ENCODE measurements at places on chromosomes 4 and X. TPM values are rescaled to one million over a fixed set of nuclear protein-coding genes. Genes with fewer than 3 reads are reported as not detected.

GRCh38 chr4:119898211-119898610, 168.4 kb downstream of the MAD2L1 start:
- DNase-seq: no peak

GRCh38 chr4:155544547-155544946, 122.1 kb upstream of the GUCY1A1 start:
- no peak for DNase-seq

CLDN2 gene
- not detected for total RNA-seq

GRCh38 chrX:13467243-13467642, 102.2 kb upstream of the EGFL6 start:
- no peak for DNase-seq

EDA2R gene
- 1.4 TPM for total RNA-seq

GLUD2 gene
- 1.5 TPM for total RNA-seq

TMEM129 gene
- total RNA-seq: 26.3 TPM

GRCh38 chr4:88854481-88854880, 156.9 kb upstream of the NAP1L5 start:
- no peak for DNase-seq

PCSK1N gene
- not detected for total RNA-seq

DNA sequence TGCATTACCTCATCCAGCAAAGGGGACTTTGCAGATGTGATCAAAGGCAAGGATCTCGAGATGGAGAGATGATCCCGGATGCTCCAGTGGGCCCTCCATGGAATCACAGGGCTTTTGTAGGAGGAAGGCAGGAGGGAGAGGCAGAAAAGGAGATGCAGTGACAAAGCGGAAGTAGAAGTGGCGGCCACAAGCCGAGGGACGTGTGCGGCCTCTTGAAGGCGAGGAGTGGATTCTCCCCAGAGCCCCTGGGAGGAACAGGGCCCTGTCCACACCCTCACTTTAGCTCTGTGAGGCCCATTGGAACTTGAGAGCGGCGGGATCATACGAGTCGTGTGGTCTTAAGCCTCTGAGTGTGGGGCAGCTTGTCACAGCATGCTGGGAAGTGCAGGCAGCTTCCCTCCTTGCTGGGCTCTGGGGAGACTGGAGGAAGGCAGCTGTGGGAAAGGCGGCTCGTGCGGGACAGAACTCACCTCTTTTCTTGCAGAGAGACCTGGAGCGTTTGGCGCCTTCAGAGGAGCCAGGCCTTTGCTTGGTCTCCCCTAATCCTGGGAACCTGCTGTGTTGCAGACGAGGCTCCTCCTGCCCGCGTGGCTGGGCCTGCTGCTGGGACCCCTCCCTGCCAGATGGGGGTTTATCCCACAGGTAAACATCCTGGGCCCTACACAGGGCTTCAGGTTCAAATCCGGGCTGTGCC, 10.2 kb downstream of the SH3TC1 start:
- DNase-seq: no peak

DNA sequence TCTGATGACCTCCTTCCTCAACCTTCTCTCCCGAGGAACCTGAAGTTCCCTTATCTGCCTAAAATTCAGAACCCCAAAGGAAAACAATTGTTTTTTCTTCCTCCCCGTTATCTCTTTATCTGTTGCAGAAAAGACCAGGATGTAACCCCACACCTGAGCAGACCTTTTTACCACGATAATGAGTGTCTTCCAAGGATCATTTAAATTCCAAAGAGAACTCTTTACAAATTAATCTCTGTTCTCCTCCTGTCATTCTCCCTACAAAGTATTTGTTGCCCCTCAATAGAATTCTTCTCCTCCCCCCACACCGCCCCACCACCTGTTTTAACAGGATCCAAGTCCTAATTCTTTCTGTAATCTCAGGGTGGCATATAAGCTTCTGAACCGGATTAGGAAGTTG, 78.5 kb upstream of the NLGN4X start:
- no peak for DNase-seq

DNA sequence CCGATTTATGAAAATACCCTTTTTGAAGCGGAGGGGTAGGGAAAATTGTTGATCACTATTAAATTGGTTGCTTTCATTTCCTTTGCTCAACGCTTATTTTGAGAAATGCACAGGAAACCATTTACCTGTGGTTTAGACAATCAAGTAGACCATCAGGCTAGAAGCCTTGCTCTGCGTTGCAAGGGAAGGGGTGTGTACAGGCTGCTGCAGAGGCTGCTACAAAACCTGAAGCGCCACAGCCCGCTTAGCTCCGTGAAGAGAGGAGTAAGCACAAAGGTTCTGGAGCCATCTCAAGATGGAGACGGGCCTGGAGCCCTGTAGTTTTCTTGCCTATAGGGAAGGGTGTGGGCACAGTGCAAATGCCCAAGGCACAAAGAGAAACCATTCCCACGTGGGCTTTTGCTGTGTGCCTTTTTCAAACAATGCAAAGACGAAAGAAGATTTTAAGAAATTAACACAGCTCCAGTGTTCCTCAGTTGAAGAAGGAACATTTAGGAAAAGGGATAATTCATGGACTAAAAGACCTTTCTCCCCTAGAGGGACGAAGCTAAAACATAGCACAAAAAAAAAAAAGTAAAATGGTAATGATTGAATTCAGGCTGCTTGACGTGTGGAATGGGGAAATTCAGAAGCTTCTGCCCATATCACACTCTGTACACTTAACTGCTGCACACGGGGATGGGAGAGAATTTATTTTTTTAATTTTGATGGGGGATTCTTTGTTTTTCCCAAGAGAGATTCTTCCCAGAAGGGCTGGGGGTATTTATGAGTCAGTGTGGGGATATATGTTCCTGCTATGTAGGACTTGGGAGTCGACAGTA, 3.5 kb downstream of the TMSB4X start:
- peak; percentile 53 for DNase-seq

GRCh38 chr4:185287031-185287430, 77.6 kb downstream of the SNX25 start:
- no peak for DNase-seq

DNA sequence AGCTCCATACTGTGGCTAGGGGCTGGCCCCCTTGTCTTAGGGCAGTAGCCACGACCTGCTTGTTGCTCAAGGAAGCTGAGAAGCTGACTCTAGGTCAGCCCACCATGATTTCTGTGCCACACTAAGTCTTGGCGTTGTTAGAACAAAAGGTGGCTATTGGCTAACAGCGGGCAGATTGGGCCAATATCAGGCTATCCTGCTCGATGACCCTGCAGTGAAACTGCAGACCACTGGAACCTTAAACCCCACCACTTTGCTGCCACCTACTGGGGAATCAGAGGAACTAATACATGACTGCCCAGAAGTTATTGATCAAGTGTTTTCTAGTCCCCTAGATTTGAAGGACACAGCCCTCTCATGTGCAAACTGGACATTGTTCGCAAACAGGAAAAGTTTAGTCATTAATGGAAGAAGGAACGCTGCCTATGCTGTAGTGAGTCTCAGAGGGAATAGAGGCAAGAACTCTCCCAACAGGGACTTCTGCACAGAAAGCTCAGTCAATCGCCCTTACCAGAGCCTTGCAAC, 17.0 kb upstream of the PAPSS1 start:
- no peak for DNase-seq

DNA sequence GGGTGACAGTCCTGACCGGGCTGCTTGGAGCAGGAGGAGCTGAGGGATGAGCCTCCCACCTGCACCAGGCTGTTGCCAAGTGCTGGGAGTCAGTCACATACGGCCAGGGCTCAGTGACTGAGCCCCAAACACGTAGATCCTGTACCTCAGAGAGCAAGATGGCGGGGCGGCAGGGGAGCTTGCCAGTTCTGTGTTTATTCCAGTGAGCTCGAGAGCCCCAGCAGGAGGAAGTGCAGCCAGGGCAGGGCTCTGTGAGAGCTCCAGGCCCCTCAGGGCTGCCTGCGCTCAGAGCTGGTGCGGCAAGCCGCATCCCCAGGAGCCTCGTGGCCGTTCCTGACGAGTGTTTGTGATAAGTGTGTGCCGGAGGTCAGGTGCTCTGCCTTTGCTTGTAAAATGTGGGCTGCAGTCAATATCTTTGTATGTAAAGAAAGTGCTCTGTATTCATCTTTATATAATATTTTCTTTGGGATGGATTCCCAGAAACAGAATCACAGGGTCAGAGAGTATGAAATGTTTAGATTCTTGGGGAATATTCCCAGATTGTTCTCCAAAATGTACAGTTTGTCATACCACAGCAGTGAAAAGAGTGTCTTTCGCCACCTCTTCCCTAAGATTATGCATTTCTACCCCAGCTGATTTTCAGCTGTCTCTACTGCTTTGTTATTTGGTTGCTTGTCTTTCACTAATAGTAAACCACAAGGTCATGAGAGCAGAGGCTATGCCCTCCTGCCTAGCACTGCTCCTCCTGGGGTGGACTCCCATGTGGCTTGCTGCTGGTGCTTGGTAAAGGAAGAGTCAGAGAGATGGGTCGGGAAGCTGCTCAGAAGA, 50.3 kb downstream of the NELFA start:
- no peak for DNase-seq

DNA sequence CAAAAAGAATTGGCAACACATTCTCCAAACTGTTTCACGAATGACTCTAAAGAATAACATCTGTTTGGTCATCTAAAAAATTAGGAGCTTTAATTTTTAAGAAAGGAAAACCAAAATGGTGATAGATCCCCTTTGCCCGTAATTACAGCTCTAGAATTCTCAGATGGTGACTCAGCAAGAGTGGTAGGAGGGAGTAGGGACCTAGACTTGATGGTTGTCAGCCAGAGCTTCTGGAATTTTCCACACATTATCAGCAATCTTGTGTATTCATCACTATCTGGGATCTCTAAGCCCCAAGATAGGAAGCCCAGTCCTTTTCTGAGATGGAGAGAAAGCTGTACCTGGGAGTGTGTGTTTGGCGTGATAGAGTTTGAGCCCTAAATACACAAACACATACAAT, 103.9 kb upstream of the RAB40AL start:
- no peak for DNase-seq

GRCh38 chrX:103498786-103499185, 20.5 kb downstream of the RAB40A start:
- no peak for DNase-seq

- no peak for DNase-seq
Observed at GRCh38 chrX:23394421-23394820, 59.8 kb downstream of the PTCHD1 start.

DNA sequence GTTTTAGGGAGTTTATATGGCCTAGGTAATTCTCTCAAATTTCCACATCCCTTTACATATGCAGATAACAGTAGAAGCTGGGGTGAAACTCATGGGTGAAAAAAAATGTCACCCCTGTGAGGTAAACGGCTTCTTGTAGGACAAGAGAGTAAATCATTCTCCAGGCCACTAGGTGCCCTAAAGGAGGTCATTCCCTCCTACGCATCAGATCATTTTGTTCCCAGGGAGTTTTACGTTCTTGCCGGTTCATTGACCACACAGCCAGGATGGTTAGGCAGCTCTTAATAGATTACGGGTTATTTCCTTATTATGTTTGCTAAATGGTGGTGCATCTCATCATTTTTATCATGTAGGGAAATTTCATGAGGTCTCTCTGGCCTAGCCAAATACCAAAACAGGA, 225.8 kb upstream of the NOCT start:
- no peak for DNase-seq

DNA sequence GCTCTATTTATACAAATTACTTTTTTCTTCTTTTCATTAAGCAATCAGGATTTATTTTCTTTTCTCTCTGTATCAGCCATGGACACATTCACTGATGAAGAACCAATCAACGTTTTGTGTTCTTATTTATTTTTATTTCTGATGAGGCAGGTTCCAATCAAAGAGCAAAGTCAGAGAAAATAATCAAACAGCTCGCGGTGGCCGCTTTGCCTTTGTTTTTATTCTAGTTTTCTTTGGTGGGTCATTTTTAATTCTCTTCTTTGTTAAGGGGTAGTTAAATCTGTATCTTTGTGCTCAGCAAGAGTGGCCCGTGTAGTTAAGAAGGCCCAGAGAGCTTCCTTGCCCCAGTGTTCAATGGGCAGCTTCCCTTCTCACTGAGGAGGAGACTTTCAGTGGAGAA, 71.4 kb downstream of the FBXO8 start:
- DNase-seq: no peak

- DNase-seq: no peak
Observed at GRCh38 chr4:133157460-133158160, 8.5 kb downstream of the PCDH10 start.

GRCh38 chr4:24742773-24743172, 52.6 kb upstream of the SOD3 start:
- no peak for DNase-seq

MUC7 gene
- total RNA-seq: not detected

DNA sequence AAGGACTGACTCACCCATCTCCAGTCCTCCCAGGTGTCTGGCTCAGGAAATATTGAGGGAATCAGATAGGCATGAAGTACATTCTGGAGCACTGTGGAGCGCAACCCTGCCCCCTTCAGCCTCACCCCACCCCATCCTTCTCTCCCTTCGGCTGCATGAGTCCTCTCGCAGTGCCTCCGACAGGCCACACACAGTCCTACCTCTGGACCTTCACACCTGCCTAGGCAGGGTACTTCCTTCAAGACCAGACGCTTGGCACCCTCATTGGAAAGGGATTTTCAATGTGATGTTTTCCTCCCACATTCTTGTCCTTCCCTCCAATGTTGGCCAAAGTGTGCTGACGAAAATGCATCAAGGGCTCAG, 26.8 kb upstream of the PPP2R2C start:
- no peak for DNase-seq

MTNR1A gene
- not detected for total RNA-seq

DNA sequence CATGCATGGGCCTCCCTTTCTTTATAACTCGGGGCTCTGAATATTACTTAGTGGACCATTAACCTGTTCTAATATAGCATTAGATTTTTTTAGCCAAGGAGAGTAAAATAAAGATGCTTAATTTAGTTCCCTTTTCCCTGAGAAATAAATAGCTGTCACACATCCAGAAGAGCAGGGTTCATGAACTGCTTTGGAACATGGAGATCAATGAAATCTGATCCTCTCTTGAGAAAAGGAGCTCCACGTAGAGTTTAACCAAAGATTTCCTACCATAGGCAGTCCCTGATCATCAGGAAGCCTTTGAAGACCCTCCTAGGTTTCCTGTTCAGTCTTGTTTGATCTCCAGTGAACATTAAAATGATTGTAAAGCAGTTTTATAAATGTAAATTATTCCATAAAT, 8.5 kb upstream of the PCDH19 start:
- DNase-seq: no peak

DNA sequence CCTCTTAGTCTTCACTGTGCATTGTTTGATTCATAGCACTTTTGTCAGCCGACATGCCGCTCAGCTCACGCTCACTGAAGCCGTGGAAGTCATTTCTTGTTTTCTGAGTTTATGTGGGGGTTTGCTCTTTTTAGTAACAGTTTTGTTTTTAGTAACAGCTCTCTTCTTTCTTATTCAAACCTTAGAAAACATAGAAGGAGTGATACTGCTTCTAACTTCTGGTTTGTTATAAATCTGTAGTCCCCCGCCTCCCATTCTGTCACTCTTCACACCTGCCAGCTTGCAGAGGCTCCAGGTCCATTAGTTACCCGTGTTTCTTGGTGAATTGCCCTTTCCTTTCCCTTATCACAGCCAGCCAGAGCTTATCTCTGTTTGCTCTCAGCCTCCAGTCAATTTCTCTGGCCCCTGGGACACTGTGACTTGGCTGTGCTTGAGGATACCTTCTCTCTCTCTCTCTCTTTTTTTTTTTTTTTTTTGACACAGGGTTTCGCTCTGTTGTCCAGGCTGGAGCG, 50.5 kb downstream of the GRK4 start:
- DNase-seq: no peak

GNRHR gene
- total RNA-seq: not detected

- no peak for DNase-seq
Observed at GRCh38 chrX:6464726-6465125, 70.2 kb downstream of the VCX3A start.

Measured in Right ventricle myocardium inferior (tissue), 1 donor.